Stimulated activated CD8-positive, alpha-beta memory T cell treated with anti-CD3 and anti-CD28 coated beads, Interleukin-15, amount 100 ng/mL, for 48 hours (primary cell): ENCODE measurements at places on chromosomes 2 and 18.

DNA sequence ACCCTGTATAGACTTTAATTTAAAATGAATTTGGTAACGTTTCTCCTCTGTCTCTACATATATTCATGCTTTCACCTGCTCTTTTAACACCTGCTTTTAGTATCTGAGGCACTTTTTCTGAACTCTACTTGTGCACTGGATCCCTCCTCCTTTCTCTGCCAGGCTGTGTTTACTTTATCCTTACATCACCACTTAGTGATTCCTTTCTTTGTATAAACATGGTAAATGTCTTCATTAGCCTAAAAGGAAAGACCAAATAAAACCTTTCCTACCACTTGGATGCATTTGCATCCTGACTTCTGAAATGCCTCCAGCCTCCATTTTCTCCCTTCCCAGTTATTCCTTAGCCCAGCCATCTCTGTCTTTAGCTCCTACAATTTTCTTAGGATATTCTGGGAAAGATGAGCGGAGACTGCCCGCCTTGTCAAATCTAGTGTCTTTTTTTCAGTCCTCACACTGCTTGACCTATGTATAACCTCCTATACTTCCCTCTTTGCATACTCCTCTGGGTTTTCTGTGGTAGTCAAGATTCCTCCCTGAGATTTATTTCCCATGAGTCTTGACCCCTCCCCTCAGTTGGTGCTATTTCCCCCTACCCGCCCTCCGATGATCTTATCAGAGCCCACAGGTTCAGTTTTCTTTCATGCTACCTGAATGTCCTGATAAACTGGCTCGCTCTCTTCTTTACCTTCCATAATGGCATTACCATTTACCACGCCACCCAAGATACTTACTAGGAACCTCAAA is 44.8 kb downstream of the REL start:
- DNase-seq, result no peak

DNA sequence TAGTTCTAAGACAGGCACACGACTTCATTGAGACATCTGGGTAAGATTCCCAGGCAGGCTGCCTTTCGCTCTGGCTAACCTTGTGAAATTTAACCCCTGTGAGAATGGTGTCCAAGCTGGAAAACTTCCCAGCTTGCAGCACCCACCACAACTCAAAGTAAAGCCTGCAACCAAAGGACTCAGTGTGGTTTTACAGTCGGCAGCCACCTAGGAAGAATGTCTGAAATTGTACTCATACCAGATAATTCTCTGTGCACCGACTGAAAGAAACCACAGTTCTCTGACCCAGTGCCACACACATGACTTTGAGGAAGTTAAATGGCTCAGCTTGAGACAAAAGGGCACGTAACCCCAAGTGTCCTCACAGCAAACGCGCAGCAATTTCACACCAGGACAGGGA is 125.7 kb downstream of the RBMS1 start:
- no peak for DNase-seq

- DNase-seq, result no peak
These were observed 155.0 kb downstream of the CERS6 start for GRCh38 chr2:168611091-168611490.

- DNase-seq, result no peak
These were observed 26.0 kb downstream of the SH3YL1 start for GRCh38 chr2:237878-238277.

- DNase-seq, result no peak
These were observed 130.8 kb upstream of the SERPINE2 start for GRCh38 chr2:224169847-224170246.
